ENCODE measurements at places on chromosomes 13 and 19.

DNA sequence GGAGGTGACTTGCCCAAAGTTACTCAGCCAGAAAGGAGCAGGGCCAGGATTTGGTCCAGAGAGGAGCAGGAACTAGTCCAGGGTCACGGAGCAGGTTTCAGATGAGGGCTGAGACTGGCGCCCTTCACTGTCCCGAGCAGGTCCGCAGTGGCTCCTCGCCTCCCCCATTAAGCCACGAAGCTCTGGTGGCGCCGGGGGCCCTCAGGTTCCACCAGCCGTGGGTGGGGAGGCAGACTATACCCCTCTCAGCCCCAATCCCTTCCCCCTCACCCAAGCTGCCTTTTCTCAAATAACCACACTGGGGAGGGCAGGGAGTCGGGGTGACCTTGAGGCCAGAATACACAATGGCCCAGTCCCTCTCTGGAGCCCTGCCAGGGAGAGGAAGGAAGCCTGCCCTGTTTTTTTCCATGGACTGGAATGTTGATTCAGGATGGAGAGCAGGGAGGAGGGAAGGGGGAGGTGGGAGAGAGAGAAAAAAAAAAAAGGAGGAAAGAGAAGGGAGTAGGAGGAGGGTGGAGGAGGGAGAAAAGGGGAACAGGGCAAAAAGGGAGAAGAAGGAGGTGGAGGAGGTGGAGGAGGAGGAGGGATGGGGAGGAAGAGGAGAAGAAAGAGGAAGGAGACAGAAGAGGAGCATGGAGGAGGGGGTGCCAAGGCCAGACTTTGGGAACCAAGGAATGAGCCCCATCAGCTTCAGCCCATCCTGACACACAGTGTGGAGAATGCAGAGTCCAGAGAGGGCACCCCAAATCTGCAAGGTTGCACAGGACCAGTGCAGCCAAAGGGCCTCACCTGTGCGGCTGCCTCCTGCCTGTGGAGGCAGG is 19.7 kb downstream of the CEACAM16 start:
- peak; percentile 80 for DNase-seq

- DNase-seq: no peak
Measured at GRCh38 chr13:48302871-48303358, 636 bp upstream of the RB1 start.

GRCh38 chr13:113077566-113077952 is 28.0 kb upstream of the F7 start:
- DNase-seq: no peak

GRCh38 chr13:94478913-94479312 is 569 bp downstream of the DCT start:
- no peak for DNase-seq

- no peak for DNase-seq
Measured at GRCh38 chr19:23314505-23315251, 64.5 kb upstream of the ZNF724 start.

- DNase-seq: no peak
Measured at GRCh38 chr19:33374236-33374714, 766 bp downstream of the CEBPG start.

- no peak for DNase-seq
Measured at GRCh38 chr19:56750658-56751057, 79.1 kb upstream of the ZNF835 start.

DNA sequence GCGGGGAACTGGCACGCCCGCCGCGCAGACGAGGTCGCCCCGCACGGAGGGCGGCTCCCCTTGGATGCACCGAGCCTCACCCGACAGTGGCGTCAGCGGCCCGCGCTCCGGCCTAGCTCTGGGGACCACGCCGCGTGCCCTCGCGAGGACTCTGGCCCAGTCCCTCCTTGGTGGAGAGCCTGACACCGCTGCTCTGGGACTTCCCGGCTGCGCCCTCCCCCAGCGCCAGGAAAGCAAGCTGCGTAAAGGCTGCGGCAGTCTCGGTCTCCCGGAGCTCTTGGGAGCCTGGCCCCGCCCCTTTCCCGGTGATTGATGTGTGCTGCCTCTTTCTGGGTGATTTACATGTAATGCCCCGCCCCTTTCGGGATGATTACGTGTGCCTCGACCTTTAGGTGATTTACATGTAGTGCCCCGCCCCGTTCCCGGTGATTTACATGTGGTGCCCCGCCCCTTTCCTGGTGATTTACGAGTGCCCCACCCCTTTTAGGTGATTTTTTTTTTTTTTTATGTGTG is at the start of gene LENG9:
TSS of gene LENG9 (minus strand) at position 248 of the 513 bp plus-strand sequence. CDS start 252 bp downstream, outside the sequence.
- peak; percentile 38 for DNase-seq

- peak; percentile 14 for DNase-seq
Measured at GRCh38 chr13:44191504-44192171, 182.0 kb upstream of the SERP2 start.

DNA sequence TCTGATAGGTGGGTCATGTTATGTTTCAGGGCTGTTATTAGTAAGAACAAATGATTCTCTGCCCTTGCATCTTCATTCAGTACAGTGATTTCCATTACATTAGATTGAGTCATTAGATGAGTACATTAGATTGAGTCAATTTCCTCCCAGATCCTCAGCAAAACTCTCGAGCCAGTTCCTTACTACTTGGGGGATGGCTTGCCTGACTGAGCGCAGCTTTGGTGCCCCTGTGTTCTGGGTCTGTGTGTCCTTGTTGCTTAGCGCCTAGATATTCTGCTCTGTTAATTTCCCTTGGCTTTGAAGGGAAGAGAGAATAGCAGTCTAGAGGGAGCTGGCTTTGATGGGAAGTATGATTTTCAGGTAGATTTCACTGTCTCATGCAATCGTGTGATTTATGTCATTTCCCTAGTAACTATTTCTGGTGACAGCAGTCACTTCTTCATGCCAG is 19.1 kb upstream of the SCEL start:
- no peak for DNase-seq

DNA sequence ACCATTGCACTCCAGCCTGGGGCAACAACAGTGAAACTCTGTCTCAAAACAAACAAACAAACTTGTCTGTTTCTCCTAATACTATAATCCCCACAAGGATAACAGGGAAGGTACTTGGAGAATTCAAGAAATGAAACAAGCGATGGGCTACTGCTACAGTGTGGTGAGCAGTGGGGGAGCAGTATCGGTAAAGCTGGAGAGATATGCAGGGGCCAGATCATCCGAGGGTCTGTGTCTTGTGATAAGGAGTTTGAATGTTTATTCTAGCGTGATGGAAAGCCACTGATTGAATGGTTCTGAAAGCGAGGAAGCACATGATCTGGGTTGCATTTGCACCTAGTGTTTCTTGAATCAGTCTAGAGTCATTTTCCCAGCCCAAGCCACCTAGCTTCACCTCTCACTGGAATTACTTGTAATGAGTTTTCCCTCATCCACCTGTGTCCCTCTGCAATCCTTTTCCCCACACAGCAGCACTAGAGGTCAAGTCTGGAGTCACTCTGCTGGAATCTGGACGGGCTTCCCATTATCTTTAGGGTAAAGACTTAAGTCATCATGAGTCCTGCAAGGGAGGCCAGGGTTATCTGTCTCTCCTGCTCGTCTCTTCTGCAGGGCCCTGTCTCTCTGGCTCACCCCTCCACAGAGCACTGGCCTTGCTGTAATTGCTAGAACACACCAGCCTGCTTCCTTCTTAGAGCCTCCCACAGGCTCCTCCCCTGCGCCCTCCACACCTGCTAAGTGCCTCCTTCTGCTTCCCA is 162.3 kb downstream of the KLF5 start:
- DNase-seq: no peak

DNA sequence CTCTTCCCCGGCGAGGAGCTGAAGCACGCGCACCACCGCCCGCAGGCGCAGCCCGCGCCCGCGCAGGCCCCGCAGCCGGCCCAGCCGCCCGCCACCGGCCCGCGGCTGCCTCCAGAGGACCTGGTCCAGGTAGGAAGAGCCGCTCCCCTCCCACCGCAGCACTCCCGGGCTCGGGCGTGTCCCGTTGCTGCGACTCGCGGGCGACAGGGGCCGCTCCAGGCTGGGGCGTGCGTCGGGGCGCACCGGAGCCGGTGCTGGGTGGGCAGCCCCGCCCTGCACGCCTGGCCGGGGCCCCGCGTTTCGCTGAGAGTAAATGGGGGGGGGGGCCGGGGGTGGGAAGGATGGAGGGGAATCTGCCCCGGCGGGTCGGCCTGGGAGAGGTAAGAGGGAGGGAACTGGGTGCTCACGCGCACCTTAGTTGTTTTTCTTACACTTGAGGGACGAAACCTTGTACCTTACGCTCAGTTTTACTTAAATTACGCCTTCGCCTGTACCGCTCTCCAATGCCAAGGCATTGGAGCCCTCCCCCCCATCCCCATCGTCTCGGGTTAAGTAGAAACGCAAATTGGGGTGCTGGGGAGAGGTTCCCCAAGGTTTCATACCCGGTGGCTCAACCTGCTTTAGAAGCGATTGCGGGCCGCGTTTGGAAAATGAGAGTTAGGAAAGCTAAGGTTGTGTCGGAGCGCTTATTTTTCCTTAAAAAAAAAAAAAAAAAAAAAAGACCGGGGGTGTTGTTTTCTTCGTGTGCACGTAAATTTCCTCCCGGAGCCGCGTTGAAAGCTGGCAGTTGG is 850 bp downstream of the KLF5 start:
- peak; percentile 38 for DNase-seq

GRCh38 chr19:49149652-49150105 is 5.5 kb downstream of the HRC start:
- DNase-seq: peak; percentile 65

DNA sequence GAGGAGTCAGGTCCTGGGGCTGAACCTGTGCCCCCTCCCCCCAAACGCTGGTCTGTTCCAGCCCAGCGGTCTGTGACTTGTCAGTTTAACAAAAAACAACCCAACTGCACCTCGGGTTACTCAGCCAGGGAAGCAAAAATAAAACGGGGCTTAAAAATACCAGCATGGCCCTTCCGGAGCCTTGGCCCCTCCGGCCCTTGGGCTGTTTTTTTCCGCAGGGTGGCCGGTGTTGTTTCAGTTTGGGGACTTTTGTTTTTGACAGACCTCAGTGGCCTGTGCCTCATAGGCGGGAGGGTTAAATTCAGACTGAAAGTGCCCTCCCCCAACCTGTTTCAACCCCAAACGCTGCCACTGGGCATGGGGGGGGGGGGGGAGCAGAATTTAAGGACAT is 4.0 kb downstream of the TCF3 start:
- DNase-seq: no peak

DNA sequence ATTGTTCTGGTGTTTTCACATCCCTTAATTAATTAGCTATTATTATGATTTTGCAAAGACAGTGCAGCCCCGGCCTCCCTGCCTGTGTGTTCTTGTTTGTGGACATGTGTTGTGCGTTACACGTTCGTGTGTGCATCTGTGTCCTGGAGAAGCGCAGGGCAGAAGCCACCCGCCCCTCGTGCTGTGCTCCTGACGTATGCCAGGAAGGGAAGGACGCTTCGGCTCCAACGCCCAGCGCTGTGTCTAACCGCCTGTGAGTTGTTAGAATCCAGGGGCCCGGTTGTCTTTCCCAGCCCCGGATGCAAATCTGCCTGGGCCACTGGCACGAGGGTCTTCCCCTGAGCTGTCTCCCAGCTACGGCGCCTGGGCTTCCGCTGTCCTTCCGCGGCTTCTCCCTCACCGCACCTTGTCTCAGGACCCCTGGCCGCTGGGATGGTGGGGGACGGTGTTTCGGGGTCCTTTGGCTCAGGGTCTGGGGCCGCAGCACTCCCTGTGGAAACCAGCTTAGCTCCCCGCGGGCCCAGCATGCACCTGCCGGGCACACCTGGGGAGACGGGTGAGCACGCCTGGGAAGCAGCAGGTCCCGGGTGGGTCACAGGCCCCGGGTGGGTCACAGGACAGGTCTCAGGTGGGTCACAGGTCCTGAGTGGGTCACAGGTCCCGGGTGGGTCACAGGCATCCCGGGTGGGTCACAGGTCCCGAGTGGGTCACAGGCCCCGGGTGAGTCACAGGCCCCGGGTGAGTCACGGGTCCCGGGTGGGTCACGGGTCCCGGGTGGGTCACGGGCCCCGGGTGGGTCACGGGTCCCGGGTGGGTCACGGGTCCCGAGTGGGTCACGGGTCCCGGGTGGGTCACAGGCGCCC is 51.5 kb downstream of the GAS6 start:
- peak; percentile 42 for DNase-seq

DNA sequence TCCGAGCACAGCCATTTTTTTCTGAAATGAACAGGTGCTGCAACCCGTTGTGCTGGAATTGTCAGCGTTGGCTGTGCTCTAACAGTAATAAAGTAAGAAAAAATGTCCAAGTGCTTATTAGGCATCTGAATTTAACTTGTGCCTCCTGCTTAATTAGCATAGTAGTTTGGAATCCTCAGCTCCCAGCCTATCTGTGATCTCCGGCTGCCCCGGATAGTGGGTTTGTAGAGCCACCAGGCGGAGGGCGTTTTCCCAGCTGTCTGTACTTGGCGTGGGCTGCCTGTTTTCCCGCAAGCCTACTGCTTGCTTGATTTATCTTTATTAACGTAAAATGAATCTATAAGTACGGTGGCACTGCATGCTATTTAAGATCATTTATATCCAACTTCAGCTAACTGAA is 137.9 kb downstream of the MTUS2 start:
- no peak for DNase-seq

DNA sequence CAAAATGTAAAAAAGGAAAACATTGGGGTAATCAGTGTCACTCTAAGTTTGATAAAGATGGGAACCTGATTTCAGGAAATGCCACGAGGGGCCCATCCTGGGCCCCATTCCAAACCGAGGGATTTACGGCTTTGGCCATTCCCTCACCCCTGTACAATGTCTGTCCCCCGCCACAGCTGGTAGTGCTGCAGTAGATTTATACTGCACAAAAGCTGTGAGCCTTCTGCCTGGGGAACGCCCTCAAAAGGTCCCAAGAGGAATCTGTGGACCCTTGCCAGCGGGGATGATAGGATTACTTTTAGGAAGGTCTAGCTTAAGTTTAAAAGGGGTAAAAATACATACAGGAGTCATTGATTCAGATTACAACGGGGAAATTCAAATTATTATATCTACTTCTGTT is 173.4 kb upstream of the SGCG start:
- DNase-seq: no peak

GRCh38 chr13:100184095-100184494 is 95.2 kb downstream of the PCCA start:
- DNase-seq: no peak

GRCh38 chr19:51737389-51737788 is 13.6 kb upstream of the HAS1 start:
- no peak for DNase-seq

DNA sequence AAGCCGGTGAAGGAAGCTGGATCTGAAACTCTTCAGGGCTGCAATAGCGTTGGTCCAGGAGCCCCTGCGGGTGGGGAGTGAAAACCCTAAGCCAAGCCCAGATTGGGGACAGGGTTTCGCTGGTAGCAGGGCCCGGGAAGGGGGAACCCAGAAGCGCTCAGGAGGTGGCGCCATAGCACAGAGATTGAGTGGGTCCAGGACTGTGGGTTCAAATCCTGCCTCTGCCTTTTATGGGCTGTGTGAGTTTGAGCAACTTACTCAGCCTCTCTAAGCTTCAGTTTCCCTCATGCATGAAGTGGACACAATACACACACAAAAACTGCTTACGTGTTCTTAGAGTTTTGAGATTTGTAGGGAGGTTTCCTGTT is 8.3 kb upstream of the SYCN start:
- no peak for DNase-seq

- no peak for DNase-seq
Measured at GRCh38 chr13:30138511-30138910, 168.8 kb downstream of the KATNAL1 start.

Data from urothelium cell line (cell line).